ENCODE measurements at places on chromosomes 7 and 10. TPM values are rescaled to one million over a fixed set of nuclear protein-coding genes. Genes with fewer than 3 reads are reported as not detected.

Gene NEURL1
- total RNA-seq, result 0.63 TPM

Gene CCDC172
- total RNA-seq, result not detected

Gene NEUROG3
- not detected for total RNA-seq

Gene PNLIP
- not detected for total RNA-seq

GRCh38 chr7:6284055-6284400, 11.6 kb upstream of the CYTH3 start:
- DNase-seq, result peak; percentile 67

DNA sequence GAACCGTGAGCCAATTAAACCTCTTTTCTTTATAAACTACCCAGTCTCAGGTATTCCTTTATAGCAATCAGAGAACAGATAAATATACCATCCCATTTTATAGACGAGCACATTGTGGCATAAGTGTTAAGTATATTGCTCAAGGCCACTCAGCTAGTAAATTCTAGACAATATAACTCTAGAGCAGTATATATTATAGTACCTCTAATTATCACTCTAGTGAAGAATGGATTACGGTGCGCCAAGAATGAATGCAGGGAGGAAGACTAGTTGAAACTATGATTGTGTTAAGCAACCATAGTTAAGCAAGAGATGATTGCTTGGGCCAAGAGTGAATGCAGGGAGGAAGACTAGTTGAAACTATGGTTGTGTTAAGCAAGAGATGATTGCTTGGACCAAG, 60.9 kb downstream of the BRAF start:
- DNase-seq, result no peak

GRCh38 chr7:25369786-25370185, 141.5 kb upstream of the NPVF start:
- no peak for DNase-seq

GRCh38 chr10:59839576-59839975, 66.8 kb downstream of the CCDC6 start:
- peak; percentile 67 for DNase-seq

DNA sequence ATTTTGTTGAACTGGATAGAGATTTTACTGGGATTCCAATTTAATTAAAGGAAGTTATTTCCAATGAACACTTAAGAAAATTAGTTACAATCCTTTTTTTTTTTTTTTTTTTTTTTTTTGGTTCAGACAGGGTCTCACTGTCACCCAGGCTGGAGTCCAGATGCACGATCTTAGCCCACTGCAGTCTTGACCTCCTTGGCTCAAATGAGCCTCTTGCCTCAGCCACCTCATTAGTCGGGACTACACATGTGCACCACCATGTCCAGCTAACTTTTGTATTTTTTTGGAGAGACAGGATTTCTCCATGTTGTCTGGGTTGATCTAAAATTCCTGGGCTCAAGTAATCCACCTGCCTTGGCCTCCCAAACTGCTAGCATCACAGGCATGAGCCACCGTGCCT, 2.5 kb upstream of the ARL5B start:
- no peak for DNase-seq

DNA sequence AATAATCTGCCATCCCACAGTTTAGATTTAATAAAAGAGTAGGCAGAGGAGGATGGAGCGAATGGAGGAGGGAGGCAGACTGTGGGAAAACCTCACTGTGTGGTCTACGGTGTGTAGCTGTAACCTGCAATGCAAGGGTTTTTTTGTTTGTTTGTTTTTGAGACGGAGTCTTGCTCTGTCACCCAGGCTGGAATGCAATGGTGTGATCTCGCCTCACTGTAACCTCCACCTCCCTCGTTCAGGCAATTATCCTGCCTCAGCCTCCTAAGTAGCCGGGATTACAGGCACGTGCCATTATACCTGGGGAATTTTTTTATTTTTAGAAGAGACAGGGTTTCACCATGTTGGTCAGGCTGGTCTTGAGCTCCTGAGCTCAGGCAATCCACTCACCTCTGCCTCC, 184.6 kb upstream of the PLXNA4 start:
- no peak for DNase-seq

DNA sequence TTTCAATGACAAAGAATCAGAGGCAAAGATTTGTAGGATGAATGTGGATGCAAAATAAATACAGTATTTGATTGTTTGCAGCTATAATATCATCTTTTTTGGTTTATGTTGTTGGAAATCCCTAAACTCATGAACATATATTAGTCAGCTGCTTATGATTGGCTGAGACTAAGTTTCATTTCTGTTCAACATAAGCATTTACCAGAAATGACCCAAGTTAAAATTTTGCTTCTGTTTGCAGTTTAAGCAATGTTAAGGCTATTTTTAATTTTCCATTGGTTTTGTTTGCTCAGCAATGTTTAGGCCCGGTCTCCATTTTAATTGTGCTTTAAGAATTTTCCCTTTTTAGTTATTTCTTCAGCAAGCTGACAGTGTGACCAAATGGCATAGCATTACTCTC, 22.0 kb downstream of the GIMAP6 start:
- no peak for DNase-seq

DNA sequence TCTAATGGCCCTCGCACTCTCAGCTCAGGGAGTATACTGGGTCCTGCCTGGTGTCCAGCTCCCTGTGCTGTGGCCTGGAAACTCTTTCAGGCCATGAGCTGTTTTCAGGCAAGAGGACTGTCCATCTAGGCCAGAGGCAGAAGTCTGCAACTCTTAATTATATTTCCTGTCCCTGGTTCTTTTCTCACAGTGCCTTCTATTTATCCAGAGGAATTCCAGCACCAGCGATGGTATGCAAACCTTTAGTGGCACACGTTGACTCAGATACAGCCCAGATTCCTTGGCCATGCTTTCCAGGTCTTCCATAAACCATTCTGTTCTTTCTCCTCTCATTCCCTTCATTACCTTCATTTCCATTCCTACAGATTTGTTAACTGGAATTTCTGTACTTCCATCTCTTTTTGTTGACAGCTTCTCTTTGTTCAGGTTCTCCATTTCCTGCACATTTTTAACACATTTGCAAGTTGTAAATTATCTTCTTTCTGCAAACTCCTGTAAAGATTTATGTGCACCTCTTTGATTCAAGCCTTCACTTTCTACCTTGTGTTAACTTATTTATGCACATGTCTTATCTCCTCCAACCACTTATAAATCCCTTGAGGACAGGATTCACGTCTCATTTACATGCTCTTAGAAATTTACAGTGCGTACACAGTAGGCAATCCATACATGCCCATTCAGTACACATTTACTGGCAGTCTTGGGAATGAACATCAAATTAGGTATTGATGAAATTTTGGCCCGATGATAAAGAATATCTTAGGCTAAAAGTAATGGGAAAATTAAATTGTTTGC, 172.1 kb downstream of the CELF2 start:
- DNase-seq, result no peak

- peak; percentile 54 for DNase-seq
Observed at GRCh38 chr7:127514499-127514898, 70.9 kb downstream of the GCC1 start.

DNA sequence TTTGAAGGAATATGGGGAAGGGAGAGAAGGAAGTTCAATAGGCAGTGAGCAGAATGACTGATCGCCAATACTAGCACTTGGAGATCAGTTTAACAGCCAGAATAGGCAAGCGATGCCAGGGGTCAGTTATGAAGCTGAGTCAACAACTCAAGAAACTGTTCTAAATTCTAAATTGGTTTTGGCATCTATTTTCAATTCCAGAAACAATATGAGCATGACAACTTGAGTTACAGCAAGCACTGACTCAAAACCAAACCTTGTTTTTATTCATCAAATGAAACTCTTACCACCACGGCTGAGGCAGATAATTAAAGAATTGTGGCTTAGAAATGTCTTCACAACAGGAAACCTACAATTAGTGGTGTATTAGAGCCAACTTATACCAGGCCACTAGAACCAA, 180.5 kb upstream of the ASAH2 start:
- peak; percentile 70 for DNase-seq

DNA sequence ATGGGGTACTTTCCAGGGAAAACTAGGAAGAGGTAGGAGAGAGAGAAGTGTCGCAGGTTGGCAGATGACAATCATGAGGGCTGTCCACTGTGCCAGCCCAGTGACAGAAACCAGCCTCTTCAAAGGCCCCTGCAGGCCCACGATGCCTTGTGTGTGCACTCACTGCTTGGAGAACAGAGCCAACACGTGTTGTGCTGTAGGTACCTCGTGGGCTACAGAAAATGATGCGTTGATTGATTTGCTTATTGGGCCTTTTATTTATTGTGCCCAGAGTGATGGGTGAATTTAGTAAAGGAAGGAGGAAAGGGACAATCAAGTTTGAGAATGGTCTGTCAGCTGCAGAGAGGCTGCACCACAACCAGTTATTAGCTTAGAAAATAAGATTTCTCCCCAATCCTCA, 215.1 kb downstream of the PLXNA4 start:
- DNase-seq, result no peak

DNA sequence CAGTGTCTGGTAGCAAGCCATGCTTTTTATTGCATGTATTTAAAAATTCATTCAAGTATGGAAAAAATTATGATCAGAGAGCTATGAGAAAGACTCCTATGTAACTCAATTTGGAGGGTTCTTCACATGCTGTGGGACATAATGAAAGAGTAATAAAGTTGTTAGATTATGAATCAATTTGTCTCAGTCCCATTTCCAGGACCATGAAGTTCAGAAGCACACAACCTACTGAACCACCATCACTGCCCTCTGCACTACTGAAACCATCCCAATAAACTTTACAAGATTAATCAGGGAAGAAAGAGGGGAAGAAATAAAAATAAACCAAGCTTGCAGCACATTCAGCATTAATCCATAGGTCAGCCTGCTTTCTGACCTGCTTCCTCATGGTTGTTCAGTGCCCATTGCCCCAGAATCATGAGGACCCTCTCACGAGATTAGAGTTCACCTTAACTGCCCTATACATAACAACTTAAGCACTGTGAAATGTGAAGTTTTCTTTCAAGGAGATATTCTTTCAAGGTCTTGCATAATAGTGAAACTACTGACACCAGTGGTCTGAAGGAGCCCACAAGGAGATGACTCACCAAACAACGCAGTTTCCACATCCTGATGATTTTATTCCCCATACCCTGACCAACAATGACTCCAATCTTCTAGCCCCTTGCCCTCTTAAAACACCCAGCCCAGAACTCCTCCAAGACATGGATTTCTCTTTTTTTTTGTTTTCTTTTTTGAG, 171.5 kb upstream of the ADCY1 start:
- peak; percentile 50 for DNase-seq
